ENCODE measurements at places on chromosomes 11 and 22.
A peak's percentile ranks its signal among the peaks of the same experiment; 100 is the strongest.

GRCh38 chr22:29751669-29752068 is 15.1 kb downstream of the ZMAT5 start:
- peaks cover 18% of the 10 kb centered on the region for H3K4me1 ChIP-seq
- no peak overlapping the region for H3K4me3 ChIP-seq
- no peak for DNase-seq
- H3K27ac ChIP-seq = no peak overlapping the region

GRCh38 chr11:60029015-60029632 is 11.1 kb upstream of the OOSP2 start:
- DNase-seq = no peak
- H3K27ac ChIP-seq = no peak overlapping the region
- H3K4me3 ChIP-seq = no peak overlapping the region
- no peaks in the 10 kb centered on the region for H3K36me3 ChIP-seq
- no peaks in the 10 kb centered on the region for H3K4me1 ChIP-seq

DNA sequence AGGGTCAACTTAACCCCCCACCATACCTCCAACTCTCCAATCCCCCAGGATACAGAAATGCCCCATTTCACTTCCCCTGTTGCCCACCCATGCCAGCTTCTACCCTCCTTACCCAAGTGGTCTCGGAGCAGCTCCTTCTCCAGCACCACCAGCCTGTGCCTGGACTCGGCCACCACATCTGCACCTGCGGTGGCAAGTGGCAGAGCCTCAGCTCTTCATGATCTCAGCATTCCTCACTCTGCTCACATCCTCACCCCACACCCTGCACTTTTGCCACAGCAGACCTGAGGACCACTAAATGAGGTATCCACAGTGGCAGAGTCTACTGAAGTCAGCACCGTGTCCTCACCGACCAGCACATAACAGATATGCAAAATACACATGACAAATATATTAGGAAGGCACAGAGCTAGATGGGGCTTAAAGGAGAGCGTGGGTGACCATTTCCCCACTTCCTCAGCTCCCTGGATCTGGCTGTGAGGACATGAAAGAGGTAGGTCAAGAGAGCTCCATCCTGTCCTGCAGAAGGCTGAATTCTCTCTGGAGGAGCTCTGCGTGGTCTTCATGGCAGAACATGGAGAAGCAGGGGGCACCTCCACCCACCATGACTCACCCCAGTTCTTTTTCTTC is 9.7 kb downstream of the NHERF4 start:
- H3K27me3 ChIP-seq = no peaks in the 10 kb centered on the region
- no peaks in the 10 kb centered on the region for H3K36me3 ChIP-seq
- DNase-seq = no peak
- no peaks in the 10 kb centered on the region for H3K4me1 ChIP-seq
- no peak overlapping the region for H3K4me3 ChIP-seq
- no peak overlapping the region for H3K27ac ChIP-seq

GRCh38 chr11:128451652-128452470 is 135.5 kb downstream of the ETS1 start:
- no peaks in the 10 kb centered on the region for H3K27me3 ChIP-seq
- H3K36me3 ChIP-seq = peaks cover 12% of the 10 kb centered on the region
- peak overlapping the region; percentile 16 for H3K27ac ChIP-seq
- peaks cover 40% of the 10 kb centered on the region for H3K4me1 ChIP-seq
- DNase-seq = no peak

DNA sequence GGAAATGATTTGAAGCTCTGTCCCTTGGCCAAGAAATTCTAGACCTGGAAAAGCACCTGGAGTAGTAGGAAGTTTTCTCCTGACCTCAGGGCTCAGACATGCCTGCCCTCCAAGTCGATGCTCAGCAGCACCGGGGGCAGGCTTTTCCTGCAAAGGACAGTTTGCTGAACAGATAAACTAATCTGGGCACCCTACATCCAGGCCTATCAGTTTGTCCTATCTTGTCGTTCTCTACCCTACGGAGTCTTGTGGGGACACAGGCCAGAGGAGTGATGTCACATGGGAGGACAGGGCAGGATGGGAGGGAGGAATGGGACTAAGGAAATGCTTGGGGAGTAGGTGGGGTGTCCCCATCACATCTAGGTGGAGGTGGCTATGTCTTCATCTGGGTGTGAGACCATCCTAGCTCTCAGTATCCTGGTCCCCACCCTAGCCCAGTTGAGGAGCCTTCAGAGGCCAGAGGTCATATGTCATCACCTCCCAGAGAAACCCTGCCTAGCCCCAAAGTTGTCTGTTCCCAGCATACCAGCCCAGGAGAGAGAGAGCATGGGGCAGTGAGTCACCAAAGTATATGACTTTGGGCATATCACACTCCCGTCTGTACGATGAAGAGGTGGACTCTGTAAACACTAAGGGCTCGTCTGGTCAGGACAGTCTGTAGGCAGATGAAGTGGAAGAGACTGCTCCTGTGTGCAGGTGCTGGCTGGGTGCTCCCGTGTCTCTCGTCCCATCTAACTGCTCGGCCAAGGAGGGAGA is 18.1 kb upstream of the FCHSD2 start:
- H3K27me3 ChIP-seq = no peaks in the 10 kb centered on the region
- no peaks in the 10 kb centered on the region for H3K36me3 ChIP-seq
- H3K4me3 ChIP-seq = no peak overlapping the region
- no peak for DNase-seq

DNA sequence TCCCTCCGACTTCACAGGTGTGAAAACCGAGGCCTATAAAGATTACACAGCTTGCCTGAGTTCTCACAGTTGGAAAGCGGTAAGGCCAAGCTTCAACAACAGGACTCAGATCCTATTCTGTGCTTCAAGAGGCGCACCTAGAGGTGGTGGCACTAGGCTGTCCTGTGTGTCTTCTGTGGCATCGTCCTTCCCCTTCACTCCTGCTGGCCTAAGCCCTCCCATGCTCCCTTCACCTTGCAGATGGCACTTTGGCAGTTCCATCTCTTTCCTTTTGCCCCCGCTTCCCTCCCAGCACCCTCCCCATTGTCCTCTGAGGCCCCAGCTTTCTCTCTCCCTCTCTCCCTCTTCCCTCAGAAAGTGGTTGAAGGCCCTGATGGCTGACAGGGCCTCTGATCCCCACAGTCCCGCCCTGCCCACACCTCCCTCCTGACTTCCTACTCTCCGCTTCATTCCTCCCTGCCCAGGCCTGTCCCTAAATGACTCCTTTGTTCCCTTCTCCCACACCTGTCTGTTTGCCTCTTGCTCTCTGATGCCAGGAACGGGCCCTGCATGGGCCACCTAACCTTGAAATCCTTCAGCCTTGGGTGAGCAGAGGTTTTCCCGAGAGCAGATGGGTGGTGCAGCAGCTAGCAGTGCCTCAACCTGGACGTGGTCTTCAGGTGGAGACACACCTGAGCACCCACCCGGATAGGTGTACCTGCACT is 5.8 kb downstream of the TRIM29 start:
- no peak for DNase-seq
- no peaks in the 10 kb centered on the region for H3K36me3 ChIP-seq
- H3K4me1 ChIP-seq = no peaks in the 10 kb centered on the region
- no peak overlapping the region for H3K4me3 ChIP-seq
- no peak overlapping the region for H3K27ac ChIP-seq

DNA sequence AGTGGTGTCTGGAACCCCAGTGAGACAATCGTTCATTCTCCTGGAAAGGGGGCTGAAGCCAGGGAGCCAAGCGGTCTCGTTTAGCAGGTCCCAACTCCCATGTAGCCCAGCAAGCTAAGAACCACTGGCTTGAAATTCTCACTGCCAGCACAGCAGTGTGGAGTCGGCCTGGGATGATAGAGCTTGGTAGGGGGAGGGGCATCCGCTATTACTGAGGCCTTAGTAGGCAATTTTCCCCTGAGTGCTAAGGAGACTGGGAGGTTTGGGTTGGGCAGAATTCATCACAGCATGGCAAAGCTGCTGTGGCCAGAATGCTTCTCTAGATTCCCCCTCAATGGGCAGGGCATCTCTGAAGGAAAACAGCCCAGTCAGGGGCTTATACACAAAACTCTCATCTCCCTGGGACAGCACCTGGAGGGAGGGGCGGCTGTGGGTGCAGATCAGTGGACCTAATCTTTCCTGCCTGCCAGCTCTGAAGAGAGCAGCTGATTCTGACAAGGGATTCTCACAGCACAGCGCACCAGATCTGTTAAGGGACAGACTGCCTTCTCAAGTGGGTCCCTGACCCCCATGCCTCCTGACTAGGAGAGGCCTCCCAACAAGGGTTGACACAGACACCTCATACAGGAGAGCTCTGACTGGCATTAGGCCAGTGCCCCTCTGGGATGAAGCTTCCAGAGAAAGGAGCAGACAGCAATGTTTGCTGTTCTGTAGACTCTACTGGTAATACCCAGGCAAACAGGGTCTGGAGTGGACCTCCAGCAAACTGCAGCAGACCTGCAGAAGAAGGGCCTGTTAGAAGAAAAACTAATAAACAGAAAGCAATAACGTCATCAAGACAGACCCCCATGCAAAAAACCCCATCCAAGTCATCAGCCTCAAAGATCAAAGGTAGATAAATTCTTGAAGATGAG is 14.8 kb downstream of the OR52M1 start:
- no peak for DNase-seq
- H3K4me3 ChIP-seq = no peak overlapping the region
- no peaks in the 10 kb centered on the region for H3K27me3 ChIP-seq
- H3K27ac ChIP-seq = no peak overlapping the region
- H3K4me1 ChIP-seq = no peaks in the 10 kb centered on the region

Measured in CD4-positive, alpha-beta T cell (primary cell).